ENCODE measurements at places on chromosomes 16 and 17.

DNA sequence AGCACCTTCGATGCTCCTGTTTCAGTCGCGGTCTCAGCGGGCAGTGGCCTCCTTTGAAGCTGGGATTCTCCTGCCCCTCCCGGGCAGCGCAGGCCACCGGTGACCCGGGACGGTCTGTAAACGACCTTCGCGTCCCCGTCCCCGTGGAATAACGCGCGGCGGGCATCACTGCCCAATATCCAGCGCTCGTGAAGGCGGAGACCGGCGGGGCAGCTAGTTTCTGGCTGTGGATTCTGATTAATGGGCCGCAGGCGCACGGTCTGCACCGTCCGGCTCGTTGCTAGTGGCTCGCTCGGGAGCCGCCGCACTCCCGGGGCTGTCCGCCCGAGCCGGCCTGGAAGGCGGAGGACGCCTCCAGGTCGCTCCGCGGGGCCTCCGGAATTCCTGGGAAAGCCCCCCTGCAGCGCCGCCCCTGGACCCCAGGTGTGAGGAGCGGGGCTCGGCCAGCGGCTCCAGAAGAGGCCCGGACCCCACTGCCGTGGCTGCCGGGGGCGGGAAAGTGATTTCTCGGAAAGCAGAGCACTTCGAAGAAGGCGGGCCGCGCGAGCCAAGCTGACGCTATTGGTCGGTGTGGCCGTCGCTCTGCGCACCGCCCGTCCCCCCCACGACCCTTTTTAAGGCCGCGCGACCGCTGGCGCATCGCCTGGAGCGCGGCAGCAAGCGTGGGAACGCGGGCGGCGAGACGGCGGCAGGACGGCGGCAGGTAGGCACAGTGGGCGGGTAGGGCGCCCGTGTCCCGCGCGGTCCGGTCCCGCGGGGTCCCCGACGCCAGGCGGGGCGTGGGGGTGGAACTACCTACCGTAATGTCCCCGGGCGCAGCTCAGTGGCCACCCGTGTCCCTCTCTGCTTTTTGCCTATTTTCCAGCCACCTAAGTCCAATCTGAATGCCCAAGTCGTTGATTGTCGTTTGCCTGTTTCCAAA is at the start of gene IRF8:
Gene IRF8 (plus strand): TSS at position 642 of the 922 bp plus-strand sequence. CDS start 3,854 bp downstream, outside the sequence.
- DNase-seq, result no peak

DNA sequence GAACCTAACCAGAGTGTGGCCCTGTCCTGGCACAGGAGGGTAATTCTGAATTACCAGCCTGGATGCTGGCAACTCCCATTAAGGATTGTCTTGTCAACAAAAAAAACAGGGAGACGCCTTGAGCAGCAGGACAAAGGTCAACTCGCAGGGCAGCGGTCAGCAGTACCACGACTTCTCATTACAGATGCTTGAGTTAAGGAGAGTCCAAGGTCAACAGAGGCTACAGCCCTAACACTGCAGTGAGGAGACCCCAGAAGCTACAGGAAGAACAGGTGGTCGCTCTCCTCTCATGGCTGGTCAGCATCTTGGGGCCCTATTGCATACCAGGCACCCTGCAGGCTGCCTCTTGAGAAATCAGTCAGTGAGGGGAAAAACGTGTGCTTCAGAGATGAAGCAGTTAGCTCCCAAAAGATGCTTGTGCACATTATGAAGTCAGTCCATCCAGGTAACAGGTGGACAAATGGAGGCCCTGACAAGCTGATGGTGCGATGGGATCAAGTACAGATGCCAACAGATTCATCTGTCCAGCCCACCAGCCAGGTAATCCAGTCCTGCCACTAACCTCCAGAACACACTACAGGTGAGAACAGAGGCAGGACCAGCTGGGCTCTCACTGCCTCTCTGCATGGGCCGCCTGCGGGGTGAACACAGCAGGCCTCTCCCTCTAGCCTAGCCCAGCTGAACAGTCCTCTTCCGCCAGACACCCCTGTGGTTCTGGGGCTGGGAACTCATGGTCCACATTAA is 4.2 kb downstream of the CSNK1D start:
- DNase-seq, result no peak

- no peak for DNase-seq
These were observed 70.0 kb downstream of the IRX6 start for GRCh38 chr16:55393991-55394390.

DNA sequence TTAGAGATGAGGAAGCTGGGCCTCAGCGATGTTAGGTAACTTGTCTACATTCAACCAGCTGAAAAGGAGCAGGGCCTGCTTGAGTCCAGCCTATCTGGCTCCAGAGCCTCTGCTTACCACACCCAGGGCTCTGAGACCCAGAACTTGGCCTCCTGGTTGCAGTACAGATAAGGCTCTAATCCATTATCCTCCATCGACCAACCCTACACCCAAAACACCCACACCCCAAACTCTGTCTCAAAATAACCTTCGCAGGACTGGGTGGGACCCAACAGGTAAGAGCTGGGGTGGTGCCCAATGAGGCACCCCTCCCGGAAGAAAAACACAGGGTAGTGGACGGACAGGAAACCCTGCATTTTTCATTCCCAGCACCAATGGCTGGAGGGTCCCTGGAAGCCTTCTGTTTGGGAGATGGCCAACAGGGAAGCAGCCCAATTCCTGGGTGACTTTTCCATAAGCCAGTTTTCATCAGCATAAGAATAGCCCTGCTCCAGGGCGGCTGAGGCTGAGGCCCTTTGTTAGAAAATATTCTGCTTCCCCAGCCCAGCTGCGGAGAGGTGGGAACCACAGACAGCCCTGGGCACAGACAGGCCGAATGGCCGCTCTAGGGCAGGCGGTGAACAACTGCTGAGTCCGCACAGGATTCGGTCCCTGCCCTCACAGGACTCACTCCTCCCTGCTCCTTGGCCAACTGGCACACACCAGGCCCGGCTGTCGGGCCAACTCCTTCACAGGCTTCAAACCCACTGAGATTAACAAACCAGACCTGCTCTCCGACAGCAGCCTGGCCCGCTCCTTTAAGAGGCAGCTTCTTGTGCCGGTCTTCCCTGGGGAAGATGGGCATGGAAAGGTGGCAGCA is 9.8 kb downstream of the SMIM5 start:
- no peak for DNase-seq

DNA sequence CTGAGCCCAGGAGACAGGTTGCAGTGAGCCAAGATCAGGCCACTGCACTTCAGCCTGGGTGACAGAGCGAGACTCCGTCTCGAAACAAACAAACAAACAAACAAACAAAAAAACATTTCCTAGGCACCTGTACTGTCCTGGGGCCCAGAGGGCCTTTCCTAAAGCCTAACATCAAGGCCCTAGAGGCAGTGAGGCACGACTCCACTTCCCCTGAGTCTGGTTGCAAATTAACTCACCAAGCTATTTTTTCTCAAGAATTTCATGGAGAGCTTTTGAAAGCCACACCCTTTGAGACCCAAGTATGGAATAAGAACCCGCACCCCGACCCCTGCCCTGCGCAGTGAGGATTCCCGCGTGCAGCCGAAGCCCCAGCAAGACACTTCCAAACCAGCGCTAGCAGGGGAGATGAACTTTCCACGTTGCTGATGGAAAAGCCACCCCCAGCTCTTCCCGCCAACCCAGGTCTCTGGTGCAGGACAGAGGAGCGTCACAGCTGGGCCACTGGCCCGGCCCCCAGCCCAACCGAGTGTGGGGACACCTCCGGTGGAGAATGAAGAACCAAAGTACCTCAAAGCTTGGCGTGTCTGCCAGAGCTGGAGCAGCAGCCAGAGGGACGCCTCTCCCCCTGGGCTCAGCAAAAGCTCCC is 1.2 kb downstream of the CHST5 start:
- no peak for DNase-seq

DNA sequence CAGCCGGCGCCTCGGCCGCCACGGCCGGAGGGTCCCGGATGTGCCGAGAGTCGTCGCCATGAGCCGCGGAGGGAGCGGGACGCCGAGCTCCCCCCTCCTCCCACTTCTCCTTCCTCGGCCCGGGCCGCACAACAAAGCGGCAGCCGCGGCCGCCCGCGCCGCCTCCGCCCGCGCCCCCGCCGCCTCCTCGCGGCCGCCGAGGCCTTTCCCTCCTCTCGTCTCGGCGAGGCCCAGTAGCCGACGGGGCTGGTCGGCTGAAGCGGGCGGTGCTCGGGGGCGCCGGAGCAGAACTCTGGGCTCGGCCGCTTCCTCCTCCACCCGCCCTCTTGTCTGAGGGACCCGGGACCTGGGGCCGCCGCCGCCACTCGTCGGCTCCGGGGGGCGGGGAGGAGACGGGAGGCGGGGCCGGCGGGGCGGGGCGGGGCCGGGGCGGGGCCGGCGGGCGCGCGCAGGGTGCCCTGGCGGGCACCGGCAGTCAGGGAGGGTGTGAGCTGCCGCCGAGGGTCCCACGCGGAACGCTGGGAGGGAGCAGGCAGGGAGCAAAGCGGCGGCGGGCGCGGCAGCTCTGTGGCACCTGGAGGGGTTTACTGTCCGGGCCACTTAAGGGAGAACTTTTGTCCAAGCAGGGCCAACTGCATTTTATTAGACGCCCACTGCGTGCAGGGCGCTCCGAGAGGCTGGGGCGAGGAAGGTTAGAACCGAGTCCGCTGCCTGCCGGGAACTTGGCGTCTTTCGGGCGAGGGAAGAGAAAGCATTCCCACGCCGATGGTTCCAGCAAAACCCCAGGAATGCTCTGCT is at the start of gene SMURF2:
Gene SMURF2 (minus strand): TSS at position 332 of the 798 bp plus-strand sequence. CDS start 427 bp downstream, outside the sequence.
- DNase-seq, result peak; percentile 73

- no peak for DNase-seq
These were observed 4.0 kb downstream of the ZNF598 start for GRCh38 chr16:2005646-2006045.

DNA sequence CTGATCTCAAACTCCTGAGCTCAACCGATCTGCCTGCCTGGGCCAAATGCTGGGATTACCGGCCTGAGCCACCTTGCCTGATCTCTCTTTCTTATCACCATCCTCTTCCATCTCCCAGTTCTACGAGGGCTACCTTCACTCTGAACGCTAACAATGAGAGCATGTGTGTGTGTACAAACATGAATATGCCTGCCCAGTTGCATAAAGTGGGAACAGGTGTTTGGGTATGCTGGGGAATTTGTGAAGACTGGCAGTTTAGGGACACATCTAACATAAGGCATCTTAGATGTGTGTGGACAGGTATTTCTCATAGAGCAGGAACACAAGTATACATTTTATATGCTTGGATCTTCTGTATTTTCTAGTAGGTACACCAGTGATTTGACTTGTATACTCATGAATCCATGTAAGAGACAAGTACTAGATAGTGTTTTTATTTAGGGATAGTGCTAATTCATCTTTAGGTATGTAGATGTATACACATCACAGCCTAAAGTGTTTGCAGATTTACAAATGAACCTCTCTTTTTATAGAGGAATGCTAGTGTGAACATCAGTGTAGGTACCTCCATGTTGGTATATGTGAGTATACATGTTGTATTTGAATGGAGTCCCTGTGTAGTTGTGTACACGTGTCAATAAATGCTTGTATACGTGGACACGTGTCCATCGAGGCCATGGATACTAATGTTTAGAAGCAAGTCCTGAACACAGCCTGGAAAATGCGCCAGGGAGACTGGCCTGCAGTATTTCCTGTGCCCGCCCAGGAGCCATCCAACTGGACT is 1.2 kb upstream of the DLX4 start:
- DNase-seq, result no peak

DNA sequence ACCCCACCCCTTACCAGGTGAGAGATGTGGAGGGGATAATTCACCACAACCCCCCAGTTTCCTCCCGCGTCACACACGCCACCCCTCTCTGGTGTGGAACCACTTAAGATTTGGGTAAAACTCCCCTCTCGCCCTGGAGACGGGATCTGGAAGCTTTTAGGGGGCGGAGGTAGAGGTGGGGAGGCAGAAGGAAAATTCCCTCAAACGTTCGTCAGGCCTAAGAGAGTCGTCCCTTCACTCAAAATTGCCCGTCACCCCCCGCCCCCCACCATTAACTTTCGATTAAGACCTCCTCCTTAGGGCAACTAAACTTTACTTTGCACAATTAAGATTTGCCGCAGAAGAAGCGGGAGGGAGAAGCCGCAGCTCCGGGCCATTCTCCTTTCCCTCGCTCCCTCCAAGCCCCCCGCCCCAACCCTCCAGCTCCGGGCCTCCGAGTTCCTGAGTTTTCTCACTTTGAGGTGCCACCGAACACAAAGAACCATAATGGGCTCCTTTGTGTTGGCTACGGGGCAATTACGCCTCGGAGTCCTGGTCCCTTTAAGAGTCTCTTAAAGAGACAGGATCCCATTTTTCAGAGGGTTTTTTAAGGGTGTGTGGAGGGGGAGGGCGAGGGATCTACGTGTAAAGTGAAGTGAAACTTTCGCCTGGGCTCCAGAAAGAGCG is 985 bp upstream of the FZD2 start:
- DNase-seq, result peak; percentile 24

GRCh38 chr17:28042721-28043291 is 329 bp downstream of the NLK start:
- DNase-seq, result no peak

DNA sequence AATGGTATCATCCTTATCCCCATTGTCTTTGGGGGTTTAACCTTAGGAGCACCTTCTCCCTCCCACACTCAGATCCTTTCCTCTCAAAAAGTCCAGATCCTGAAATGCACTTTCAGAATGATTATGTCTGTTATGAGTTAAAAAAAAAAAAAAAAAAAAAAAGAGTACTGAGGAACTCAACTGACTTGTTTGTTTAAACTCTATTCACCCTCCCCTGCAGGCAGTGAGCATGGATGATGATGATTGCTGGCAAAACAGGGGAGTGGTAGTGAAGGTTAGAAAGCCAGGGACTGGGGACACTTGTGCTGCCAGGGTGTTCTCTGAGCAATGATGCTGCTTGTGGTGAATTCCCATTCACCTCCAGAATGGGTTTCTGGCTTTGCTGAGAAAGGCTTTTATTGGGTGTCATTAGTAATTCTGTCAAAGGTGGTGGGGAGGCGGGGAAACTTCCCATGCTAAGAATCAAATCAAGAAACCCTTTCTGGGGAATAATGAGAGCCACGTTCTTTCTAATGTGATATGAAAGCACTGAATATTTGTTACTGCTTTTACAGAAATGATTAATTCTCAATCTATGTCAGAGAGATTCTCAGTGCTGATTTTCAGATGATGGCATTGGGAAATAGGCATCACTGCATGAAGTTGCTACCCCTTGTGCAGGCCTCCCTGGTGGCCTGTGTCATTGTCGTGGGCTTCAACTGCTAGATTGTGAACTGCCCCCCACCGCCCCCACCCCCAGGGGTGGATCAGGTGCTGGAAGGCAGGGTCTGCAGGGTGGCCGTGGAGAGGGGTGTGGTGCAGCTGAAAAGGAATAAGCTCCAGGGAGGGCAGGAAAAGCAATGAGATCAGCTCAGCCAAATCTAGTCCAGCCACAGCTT is 14.1 kb downstream of the CCL4 start:
- no peak for DNase-seq

GRCh38 chr16:58937661-58938060 is 203.5 kb upstream of the GOT2 start:
- peak; percentile 17 for DNase-seq

DNA sequence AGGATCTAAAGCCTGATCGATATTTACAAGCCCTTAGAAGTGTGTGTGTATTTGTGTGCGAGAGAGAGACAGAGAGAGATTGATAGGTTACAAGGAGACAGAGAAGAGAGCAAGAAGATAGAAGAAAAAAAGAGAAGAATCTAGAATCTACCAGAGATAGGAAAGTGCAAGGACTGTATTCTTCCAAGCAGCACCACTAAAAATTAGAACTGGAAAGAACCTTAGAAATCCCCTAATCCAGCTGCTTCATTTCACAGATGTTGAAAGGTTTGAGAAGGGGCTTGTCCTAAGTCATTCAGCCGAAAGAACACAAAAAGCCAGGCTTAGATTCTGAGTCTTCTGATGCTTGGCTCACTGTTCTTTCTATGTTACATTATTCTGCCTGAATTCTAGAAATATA is 92.2 kb downstream of the HS3ST3A1 start:
- no peak for DNase-seq
